ENCODE measurements at places on chromosomes 11 and 22.

- DNase-seq = peak; percentile 29
Measured at GRCh38 chr22:40727070-40727963, 48.0 kb downstream of the MCHR1 start.

DNA sequence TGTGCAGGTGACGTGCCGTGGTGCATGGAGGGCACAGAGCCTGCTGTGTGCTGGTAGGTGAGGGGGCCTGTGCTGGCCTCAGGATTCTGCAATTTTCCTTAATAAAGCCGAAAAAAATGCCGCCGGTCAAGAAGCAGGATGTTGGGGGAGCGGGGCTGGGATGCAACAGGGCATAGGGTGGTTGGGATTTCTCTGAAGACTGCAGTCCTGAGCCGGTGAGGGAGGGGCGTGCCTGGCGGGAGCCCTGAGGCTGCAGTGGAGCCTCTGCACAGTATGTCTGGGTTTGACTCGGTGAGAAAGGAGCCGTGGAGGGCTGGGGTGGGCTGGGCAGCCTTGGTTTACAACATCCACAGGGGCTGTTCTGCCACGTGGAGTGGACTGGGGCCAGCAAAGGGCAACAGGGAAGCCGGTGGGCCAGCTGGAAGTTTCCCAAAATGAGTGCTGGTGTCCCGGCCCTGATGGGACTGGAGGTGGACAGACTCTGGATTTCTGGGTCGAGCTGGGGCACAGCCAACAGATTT, 1.3 kb downstream of the CDHR5 start:
- no peak for DNase-seq

DNA sequence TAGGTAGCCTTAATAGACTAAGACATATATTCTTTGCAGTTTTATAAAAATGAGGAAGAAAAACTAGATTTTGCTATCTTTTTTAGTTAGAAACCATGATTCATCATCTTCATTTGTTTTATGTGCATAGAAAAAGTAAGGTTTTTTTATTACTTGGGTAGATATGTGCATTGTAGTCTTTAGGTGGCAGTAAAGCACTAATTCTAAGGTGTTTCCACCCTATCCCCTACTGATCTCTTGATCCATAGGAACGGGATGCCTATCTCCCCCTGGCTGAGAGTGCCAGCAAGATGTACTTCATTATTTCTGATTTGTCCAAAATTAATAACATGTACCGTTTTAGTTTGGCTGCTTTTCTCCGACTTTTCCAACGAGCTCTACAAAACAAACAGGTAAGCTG, 148.1 kb downstream of the DYNC2H1 start:
- DNase-seq = no peak

DNA sequence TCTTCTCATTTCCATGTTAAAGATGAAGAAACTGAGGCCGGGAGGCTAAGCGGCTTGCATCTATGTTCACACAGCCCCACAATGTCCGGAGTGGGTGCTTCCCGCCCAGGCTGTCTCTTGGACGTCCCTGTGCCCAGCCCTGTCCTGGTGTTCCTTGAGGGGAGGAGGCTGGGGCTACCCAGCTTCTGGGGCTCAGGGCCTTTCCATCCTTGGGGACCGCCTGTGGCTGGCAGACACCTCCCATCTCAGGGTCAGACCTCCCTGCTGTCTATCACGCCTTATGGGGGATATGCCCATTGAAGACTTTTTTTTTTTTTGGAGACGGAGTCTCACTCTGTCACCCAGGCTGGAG, 95.5 kb downstream of the WNT7B start:
- no peak for DNase-seq

DNA sequence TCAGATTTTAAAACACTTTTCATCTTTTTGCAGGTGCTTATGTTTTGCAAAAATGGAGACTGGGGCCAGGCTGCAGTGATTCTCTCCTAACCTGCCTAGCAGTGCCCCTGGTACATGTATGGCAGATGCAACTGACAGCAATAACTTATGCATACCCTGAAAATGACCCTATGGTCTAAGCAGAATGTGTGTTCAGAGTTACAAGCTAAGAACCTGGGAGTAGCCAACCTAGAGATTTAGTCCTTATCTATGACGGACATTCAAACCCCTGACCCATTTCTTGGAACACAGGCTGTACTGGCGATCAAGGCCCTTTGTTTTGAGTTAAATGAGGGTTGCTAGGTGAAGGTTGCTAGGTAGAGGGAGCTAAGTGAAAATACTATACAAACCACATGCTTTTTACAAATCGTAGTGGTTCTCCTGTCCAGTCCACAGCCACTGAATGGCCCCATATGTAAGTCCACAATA, 184.9 kb upstream of the SESN3 start:
- no peak for DNase-seq

GRCh38 chr11:15613789-15614188, 499.1 kb downstream of the INSC start:
- no peak for DNase-seq

- no peak for DNase-seq
Measured at GRCh38 chr11:97722721-97723120, 1298.0 kb upstream of the CNTN5 start.

- DNase-seq = no peak
Measured at GRCh38 chr11:44011797-44012196, 36.0 kb upstream of the ACCSL start.

GRCh38 chr11:115693002-115693401, 188.8 kb upstream of the CADM1 start:
- DNase-seq = no peak

DNA sequence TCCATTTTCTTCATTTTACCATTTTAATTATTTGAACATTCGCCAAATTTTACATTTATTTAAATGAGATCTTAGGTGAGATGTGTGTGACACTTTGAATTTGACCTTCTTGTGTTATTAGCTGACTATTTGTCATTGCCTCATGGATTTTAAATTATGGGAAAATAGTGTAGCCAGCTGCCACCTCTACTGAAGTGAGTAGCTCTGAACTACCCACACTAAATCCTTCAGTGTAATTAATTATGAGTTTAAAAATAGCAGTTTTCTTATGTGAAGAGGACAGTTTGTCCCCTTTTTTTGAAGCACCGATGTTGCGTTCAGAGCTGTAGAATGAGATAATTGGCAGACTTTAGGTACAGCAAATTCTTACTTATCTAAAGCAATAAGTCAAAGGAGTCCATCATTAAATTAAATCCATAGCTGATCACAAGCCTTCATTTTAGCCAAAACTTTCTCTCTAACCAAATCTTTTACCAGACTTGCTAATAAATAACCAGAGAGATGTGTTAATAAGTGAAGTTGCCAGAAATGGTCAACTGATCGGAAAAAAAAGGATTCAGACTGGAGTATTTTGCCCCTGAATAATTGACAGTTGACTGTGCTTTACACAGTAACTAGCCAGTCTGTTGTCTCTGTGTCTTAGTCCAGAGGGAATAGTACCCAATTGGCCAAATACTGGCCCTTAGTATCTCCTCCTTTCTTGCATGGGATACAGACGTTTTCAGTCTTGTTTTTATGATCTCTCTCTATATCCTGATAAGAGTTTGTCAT, 75.0 kb downstream of the ZC3H12C start:
- DNase-seq = no peak

GRCh38 chr11:64919627-64920026, 2.6 kb upstream of the ATG2A start:
- no peak for DNase-seq

All from NCI-H1417 treated with DMSO at 0.1 percent for 48 hours (cell line).